ENCODE measurements at places on chromosomes 4 and X. TPM values are rescaled to one million over a fixed set of nuclear protein-coding genes. Genes with fewer than 3 reads are reported as not detected.

DNA sequence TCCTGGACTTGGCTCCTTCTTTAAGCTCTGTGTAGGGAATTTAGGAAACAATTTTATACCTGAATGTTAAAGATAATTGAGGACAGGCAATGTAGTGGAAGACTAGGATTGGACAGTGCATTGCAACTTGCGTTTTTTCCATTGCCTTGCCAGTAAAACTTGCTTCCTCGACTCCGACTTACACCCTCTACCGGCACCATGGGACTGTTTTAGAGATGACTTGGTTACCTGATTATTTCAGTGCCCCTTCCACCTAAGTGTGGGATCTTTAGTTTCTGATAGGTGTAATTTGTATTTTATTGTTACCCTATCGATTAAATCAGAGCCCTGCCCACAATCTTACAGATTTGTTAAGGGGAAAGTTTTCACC lies 1.2 kb downstream of the PRPS1 start:
- DNase-seq, result no peak

GRCh38 chrX:113726466-113726865 lies 857.4 kb upstream of the HTR2C start:
- DNase-seq, result no peak

GRCh38 chrX:82734140-82734539 lies 774.0 kb upstream of the POU3F4 start:
- no peak for DNase-seq

- DNase-seq, result no peak
Observed at GRCh38 chr4:146255874-146256273, 41.5 kb downstream of the REELD1 start.

GRCh38 chrX:47194194-47194787 lies 662 bp downstream of the UBA1 start:
- DNase-seq, result no peak

DNA sequence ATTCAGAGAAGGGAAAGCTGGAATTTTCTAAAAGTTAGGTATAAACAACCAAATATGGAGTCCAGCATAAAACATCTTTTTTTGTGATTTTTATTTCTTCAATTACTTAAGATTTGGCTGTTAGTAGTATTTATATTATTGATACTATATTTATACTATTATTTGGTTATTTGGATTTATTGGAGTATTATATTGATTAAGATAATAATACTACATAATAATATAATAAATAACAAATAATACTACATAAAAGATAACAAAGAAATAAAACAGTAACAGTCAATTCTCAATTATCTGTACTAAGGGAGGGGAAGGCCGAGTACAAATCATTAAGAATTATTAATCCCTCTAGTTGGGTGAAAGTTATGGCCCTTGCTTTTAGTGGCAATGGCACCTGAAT lies 66.0 kb upstream of the IRF2 start:
- no peak for DNase-seq

DNA sequence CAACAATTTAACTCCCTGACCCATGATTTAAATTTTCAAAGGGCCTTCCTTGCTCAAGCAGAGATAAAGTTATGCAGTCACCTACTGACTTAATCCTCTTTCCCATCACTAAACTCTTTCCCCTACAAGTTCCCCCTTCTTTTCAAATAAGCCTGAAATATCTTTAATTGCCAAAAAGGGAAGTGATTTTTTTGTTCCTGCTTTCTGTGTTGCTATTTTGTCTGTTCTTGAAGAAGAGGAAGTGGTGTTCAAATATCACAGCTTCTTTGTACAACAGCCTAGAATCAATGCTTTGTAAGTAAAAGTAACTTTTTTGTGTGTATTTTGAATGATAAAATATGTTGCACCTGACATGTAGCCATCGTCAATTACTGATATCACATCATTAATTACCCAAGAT lies 595.9 kb downstream of the CENPC start:
- DNase-seq, result no peak

- DNase-seq, result no peak
Observed at GRCh38 chrX:69146739-69147138, 18.5 kb downstream of the PJA1 start.

GRCh38 chr4:185773419-185773818 lies 38.6 kb downstream of the SORBS2 start:
- peak; percentile 63 for DNase-seq

- DNase-seq, result no peak
Observed at GRCh38 chr4:101418055-101418454, 70.7 kb upstream of the PPP3CA start.

GRCh38 chr4:136319789-136320464 lies 1212.4 kb downstream of the PCDH18 start:
- DNase-seq, result no peak

DNA sequence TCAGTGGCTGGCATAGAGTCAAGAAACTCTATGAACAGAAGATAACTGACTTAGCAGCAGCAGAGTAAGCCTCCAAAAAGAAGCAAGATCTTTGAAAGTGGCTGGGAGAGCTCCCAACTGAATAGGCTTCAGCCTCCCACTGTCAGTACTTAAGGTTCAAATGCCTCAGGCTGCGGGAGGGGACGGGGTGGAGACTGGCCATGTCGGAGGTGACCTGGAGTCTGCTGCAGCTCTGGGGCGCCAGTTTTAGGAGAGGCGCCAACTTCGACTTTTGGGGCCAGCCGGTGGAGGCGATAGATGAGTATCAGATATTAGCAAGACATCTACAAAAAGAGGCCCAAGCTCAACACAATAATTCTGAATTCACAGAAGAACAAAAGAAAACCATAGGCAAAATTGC lies 67.3 kb downstream of the TMEM144 start:
- DNase-seq, result no peak

- no peak for DNase-seq
Observed at GRCh38 chr4:137124278-137124932, 407.9 kb downstream of the PCDH18 start.

DNA sequence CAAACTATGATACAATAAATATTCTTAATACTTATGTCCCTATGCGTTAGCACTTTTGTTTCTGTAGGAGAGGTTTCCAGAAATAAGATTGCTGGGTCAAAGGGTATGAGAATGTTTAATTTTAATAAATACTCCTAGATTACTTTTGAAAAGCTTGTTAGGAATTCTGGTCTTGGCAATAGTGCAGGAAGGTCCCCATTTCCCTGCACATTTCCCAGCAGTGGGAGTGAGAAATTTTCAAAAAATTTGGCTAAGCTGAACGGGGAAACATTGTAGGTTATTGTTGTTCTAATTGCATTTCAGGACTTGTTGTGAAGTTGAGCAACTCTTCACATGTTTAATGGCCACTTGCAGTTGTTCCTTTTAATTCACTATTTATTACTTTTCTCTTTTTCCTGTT lies 27.1 kb downstream of the IGFBP7 start:
- no peak for DNase-seq

GRCh38 chr4:121675715-121676114 lies 21.1 kb downstream of the ANXA5 start:
- DNase-seq, result no peak

GRCh38 chr4:10013722-10014121 lies 7.6 kb downstream of the SLC2A9 start:
- peak; percentile 65 for DNase-seq

DNA sequence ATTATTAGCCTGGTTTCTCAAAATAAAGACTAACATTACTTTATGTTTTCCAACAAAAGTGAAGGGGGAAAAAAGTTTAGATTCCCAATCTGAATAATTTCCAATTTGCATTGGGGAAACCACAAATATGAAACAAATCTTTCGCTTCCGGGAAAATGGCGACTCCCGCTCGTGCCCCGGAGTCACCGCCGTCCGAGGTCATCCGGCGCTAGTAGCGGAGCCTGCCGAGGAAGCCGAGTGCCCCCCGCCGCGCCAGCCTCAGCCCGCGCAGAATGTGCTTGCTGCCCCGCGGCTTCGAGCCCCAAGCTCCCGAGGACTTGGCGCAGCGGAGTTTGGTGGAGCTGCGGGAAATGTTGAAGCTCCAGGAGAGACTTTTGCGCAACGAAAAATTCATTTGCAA lies 75.0 kb upstream of the TMPRSS11A start:
- no peak for DNase-seq

Gene XPNPEP2
- 0.73 TPM for total RNA-seq

Gene GPR82
- total RNA-seq, result 0.08 TPM

Gene PKD2
- 11.6 TPM for total RNA-seq

Gene BMX
- total RNA-seq, result 1.8 TPM

Gene CCDC110
- total RNA-seq, result 1.6 TPM

Gene STOX2
- 8.5 TPM for total RNA-seq

Gene POF1B
- 1.2 TPM for total RNA-seq

Gene VCX
- not detected for total RNA-seq

Gene C1QTNF7
- 1.9 TPM for total RNA-seq

Gene SMPX
- total RNA-seq, result 569 TPM
